ENCODE measurements at places on chromosomes 2 and 18. TPM values are rescaled to one million over a fixed set of nuclear protein-coding genes. Genes with fewer than 3 reads are reported as not detected.

The PROM2 gene
- 1.2 TPM for total RNA-seq

The TLX2 gene
- total RNA-seq = not detected

The RAB6C gene
- total RNA-seq = 0.14 TPM

The EIPR1 gene
- 26.3 TPM for total RNA-seq

GRCh38 chr2:241961454-241961853 lies 91.9 kb downstream of the RTP5 start:
- H3K4me3 ChIP-seq = no peak overlapping the region
- DNase-seq = no peak
- peaks cover 36% of the 10 kb centered on the region for H3K27me3 ChIP-seq
- H3K36me3 ChIP-seq = no peaks in the 10 kb centered on the region

DNA sequence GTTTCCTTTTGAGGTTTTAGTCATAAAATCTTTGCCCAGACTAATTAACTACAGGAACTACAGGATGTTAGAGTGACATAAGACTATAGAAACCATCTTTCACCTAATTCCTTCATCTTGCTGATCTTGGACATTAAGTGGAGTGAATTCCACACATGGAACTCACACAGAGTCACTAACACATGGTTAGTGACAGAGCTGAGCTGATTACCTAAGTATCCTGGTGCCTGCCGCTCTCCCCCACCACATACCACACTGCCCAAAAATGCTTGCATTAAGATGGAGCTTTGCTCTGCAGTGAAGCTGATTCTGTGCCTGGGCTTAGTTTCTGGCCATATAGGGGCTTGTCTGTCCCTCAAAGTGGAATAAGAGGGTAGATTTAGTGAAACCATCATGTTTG lies 332.9 kb upstream of the NT5C1B start:
- H3K27me3 ChIP-seq = no peaks in the 10 kb centered on the region
- H3K4me3 ChIP-seq = no peak overlapping the region
- no peaks in the 10 kb centered on the region for H3K36me3 ChIP-seq

GRCh38 chr2:186690786-186691185 lies 3.1 kb upstream of the FAM171B start:
- no peaks in the 10 kb centered on the region for H3K36me3 ChIP-seq
- H3K4me1 ChIP-seq = peaks cover 17% of the 10 kb centered on the region
- H3K27ac ChIP-seq = no peak overlapping the region
- DNase-seq = peak; percentile 41

DNA sequence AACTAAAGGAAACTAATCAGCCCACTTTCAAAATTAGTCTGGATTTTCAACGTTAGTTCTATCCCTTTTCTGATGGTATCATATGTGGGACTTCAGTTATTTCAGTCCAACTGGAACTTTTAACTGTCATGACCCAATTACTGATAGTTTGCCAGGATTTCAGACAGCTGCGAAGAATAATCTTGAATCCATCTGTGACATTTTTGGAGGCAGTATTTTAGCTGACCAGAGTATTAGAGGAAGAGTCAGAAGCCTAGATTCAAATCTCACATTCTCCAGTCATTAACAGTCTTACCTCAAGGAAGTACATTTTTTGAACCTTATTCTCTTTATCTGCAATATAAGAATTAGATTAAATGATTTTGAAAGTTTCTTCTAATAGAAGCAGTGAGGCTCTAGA lies 81.3 kb downstream of the PTRHD1 start:
- no peaks in the 10 kb centered on the region for H3K27me3 ChIP-seq
- no peak for DNase-seq
- no peaks in the 10 kb centered on the region for H3K36me3 ChIP-seq
- no peak overlapping the region for H3K27ac ChIP-seq

DNA sequence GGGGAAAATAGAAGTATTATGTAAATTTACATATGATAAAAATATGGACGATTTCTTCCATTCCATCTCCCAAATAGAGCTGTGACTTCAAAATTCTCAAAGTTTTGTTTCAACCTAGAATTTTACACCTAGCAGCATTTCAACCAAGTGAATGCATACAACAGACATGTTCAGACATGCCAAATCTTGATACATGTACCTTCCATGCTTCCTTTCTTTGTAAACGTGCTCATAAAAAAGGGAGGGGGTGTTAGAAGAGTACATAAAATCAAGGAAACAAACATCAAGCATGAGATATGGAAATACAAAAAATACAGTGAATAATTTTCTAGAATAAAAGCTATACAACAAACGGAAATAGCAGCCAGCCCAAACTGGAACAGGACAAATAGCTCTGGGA lies 974.2 kb downstream of the ERBB4 start:
- no peak for DNase-seq
- no peaks in the 10 kb centered on the region for H3K27me3 ChIP-seq
- H3K4me3 ChIP-seq = no peak overlapping the region
- no peaks in the 10 kb centered on the region for H3K4me1 ChIP-seq

DNA sequence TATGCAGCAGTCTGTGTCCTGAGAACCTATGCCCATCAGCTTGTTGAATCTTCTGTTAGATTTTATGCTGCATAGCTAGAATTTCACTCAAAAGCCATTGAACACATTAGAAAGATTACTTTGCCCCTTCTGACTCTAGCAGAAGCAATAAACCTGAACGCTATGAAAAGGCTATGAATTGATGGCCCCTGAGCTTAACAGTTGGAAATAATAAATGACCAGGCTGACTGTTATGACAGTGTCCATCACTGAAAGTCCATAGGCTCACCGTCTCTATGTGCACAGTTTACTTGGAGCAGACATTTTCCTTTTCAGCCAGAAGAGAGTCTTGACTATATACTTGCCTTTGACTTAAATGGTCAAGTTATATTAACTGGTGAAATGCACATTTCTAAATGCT lies 1618.8 kb upstream of the ACVR2A start:
- no peak for DNase-seq
- no peaks in the 10 kb centered on the region for H3K4me1 ChIP-seq
- no peak overlapping the region for H3K27ac ChIP-seq
- no peaks in the 10 kb centered on the region for H3K27me3 ChIP-seq
- H3K36me3 ChIP-seq = no peaks in the 10 kb centered on the region

GRCh38 chr2:3154146-3154545 lies 223.5 kb downstream of the EIPR1 start:
- H3K27me3 ChIP-seq = no peaks in the 10 kb centered on the region
- DNase-seq = no peak
- no peak overlapping the region for H3K27ac ChIP-seq
- H3K4me3 ChIP-seq = no peak overlapping the region

DNA sequence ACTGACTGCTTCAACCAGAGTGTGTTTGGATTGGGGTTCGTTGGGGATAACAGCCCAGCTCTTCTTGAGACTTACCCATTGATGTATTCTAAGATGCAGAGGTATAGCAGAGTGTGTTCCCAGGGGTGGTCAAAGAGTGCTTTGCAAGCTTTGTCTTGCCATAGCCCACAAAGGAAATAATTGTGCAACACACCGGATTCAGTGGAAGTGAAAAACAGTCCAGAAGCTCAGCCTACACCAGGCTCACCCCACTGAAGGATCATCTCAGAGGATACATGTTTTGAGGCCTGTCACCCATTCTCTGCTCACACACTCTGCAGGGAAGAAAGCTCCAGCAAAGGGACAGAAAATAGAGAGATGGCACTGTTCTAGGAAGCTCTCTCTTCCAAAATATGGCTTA lies 9.6 kb downstream of the CACNB4 start:
- H3K36me3 ChIP-seq = no peaks in the 10 kb centered on the region
- H3K27ac ChIP-seq = no peak overlapping the region
- DNase-seq = no peak
- no peak overlapping the region for H3K4me3 ChIP-seq
- H3K27me3 ChIP-seq = peaks cover 3% of the 10 kb centered on the region

DNA sequence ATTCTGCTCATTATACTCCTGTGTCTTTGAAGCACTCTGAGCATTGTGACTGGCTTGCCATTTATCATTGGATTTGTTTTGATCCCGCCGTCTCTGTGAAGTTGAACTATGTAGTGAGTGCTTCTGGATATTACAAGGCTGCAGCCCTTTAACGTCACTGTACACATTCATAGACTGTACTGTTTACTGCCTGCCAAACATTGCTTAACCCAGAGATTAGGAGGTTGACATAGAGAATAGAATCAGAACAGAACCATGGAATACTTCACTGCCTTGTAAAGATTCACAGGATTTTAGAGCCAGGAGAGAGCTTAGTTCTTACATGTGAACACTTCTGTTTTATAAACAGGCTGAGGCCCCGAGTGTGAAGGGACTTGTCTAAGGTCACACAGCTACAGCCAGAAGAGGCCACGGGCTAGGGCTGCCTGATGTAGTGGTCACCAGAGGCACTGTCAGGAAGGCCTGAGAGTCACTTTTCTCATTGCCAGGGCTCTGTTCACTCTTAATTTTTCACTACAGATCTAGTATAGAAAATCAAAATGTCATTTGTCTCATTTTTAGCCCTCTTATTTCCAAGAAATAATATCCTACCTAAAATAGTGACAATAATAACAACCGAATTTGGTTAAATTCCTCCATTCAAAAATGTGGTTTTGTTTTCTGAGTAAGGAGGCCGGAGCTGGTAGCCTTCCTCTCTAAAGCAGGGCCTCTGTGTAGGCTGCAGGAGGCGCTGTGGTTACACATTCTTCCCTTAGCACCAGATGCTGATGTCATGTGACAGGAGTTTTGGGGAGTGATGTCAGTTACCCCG lies 87.9 kb downstream of the UGGT1 start:
- no peak overlapping the region for H3K4me3 ChIP-seq
- peak; percentile 55 for DNase-seq
- no peak overlapping the region for H3K27ac ChIP-seq
- H3K36me3 ChIP-seq = peaks cover 54% of the 10 kb centered on the region
- no peaks in the 10 kb centered on the region for H3K4me1 ChIP-seq
- H3K27me3 ChIP-seq = no peaks in the 10 kb centered on the region
